ENCODE measurements at places on chromosomes 11 and 22. TPM values are rescaled to one million over a fixed set of nuclear protein-coding genes. Genes with fewer than 3 reads are reported as not detected.

- no peak for DNase-seq
Observed at GRCh38 chr11:44120169-44120568, 24.7 kb downstream of the EXT2 start.

DNA sequence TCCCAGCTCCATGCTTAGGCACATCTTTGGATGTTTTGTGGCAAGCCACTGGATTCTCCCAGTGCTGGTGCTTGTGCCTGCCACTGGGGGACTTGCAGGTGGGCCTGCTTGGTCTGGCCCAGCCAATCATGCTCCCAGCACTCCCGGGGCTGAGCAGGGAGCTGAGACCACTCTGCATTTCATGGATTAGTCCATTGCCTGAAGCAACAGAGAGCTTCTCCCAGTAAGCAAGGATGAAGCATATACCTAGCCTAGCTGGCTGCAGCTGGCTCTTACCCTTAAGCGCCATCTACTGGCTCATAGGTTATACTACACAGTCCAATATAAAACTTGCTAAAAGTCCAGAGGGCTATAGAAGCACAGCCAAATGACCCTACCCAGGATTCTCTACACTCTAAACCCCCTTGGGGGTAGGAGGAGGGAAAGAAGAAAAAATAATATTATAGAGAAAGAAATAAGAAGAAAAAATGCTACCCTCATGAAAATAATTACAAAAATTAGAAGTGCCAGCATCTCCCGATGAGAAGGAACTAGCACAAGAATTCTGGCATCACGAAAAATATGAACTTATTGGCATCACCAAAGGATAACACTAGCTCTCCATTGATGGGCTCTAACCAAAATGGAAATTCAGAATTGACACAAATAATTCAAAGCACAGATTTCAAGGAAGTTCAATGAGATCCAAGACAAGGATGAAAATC is 275.3 kb downstream of the C11orf87 start:
- no peak for DNase-seq

- DNase-seq = no peak
Observed at GRCh38 chr11:12329169-12329568, 48.2 kb upstream of the PARVA start.

GRCh38 chr11:46389450-46390330 is 1.9 kb downstream of the CHRM4 start:
- peak; percentile 81 for DNase-seq

DNA sequence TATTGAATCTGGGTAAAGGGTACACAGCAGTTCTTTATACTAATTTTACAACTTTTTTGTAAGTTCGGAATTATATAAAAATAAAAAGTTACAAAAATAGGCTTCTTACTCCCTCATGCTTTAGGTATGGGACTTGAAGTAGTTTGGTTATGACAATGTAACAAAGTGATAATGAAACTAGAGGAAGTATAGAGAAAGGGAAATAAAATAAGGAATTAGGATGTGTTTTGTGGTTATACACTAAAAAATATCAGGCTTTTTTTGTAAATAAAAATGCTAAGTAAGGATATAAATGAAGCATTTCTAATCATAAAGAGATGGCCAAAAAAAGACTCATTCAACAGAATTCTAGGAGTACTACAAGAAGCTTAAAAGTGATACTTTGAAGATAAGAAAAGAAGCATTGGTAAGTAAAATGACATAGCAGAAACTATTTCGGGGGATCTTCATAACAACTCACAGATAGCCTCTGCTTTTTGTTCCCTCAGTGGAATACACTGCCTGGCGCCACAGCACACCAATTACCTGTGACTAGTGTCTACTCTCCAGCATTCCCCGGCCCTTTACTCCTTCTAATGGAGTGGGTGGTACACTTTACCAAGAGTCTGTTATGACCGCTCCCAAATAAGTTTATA is 322.7 kb upstream of the PITPNB start:
- no peak for DNase-seq

- DNase-seq = no peak
Observed at GRCh38 chr11:116368784-116369183, 404.0 kb downstream of the BUD13 start.

Gene CHADL
- total RNA-seq = 26.4 TPM

Gene OR52E5
- total RNA-seq = not detected

Gene C11orf91
- total RNA-seq = not detected

Gene ASCL2
- 0.24 TPM for total RNA-seq

Gene CFAP300
- total RNA-seq = 0.89 TPM

Gene E2F8
- total RNA-seq = 1.7 TPM

Measured in Right ventricle myocardium inferior (tissue), 1 donor.